ENCODE measurements at places on chromosomes 16 and 17.

- DNase-seq: no peak
Measured at GRCh38 chr17:39277110-39277509, 51.4 kb upstream of the STAC2 start.

DNA sequence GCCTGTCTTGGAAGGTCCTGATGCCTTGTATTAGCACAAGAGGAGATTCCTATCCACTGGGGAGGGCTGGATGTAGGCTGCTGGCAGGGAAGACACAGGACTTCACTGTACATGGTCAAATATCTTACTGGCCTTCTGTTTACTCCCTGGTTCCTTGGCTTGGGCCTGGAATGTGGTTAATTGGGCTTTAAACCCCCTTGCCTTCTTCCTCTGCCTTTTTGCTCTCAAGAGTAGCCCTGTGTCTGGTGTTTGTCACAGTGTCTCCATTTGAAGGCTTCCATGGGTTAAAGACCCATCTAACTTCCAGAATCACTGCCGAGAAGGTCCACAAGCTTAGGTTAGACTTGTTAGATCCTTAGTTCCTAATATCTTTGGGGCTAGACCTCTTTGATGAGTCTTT, 7.1 kb upstream of the CHCT1 start:
- DNase-seq: no peak

DNA sequence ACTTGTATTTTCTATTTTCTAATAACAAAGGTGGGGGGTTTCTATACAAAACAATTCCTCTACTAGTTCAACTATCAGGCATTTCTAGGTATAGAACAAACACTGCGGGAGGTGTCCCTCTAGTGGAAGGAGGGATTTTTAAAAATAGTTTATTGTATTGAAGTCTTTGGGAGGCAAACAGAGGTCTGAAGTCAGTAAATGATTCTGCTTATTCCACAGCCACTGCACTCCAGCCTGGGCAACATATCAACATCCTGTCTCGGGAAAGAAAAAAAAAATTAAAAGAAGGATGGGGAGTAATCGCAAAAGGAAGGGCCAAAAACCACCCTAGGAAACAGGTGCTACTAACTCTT, 648 bp upstream of the ERCC4 start:
- peak; percentile 82 for DNase-seq

- no peak for DNase-seq
Measured at GRCh38 chr17:8598913-8599312, 31.6 kb downstream of the MYH10 start.

- DNase-seq: no peak
Measured at GRCh38 chr16:51407199-51407598, 256.1 kb upstream of the SALL1 start.

DNA sequence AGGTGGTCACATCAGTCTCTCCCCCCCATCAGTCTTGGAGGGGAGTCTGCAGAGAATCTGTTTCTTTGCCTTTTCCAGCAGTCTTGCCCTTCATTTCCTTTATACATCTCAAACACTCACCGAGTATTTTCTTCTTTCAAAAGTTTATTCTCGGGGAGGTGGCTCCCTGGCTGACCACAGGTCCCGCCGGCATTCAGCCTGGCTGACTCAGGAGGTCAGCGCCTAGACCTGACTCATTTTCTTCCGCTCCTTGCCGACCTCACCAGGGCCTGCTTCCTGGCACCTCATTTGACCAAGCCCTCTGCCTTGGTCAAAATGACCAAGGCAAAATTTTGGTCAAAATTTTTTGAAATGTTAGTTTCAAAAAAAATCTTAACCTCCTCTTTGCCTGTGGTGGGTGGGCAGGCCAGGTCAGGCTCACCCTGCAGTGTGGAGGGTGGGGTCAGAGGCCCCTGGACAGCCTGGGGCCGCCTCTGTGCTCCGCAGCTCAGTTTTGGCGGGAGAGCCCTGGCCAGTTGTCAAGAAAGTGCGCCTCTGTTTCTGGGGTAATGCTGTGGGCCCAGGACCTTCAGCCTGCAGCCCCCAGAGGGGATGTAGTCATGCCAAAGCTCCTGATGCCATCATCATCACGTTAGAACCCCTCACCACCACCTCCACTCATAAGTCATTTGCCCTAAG, 165.6 kb downstream of the SPECC1 start:
- DNase-seq: no peak

DNA sequence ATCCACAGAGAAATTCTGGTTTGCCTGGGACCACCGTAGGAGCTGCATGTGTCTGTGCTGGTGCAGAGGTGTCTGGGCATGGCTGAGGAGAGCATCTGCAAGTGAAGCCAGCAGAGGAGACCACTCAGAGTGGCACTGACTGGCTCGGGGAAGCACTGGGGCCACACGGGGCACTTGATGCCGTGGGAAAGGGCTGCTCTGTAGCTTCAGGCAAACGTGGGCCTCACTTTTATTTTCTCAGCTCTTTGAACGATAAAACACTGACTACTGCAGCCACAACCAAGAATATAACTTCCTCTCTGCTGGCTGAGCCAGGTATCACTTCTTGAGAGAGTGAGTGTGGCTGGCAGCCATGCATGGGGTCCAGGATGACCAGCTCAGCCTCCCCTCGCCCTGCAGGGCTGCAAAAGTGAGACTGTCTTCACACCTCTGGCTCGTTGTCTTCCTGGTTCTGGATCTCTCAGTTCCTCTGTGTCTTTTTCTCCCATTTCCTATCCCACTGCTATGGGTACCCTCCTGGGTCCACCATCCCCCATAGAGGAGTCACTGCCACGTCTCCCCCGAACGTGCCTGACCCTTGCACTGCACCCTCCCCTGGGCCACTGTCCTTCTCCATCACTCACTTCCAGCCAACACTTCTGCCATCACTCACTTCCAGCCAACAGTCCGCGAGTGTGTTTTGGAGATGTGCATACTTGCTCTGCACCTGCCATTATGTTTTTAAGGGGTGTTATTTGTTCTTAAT, 201.4 kb upstream of the CHMP6 start:
- no peak for DNase-seq

DNA sequence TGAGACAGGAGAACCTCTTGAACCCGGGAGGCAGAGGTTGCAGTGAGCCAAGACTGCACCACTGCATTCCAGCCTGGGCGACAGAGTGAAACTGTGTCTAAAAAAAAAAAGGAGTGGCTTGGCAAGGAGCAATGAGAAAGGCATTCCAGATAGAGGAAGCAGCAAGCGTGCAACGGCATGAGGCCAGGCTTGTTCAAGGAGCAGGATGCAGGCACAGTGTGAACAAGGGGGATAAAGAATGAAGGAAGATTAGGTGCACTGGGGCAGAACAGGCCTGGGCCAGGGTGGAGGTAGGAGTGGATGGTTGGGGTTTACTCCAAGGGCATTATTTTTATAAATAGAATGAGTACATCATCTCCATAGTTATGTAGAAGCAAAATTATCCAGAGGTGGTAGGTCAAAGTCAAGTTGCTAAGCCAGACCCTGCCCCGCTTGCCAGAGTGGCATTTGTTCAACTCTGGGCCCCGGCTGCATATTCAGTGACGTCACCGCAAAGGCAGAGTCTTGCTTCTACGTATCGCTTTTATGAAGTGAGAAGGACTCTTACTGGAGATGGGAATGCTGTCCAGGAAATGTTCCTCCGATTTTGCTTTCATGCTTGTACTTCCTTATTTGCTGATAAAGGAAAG, 100.2 kb downstream of the KATNIP start:
- no peak for DNase-seq

DNA sequence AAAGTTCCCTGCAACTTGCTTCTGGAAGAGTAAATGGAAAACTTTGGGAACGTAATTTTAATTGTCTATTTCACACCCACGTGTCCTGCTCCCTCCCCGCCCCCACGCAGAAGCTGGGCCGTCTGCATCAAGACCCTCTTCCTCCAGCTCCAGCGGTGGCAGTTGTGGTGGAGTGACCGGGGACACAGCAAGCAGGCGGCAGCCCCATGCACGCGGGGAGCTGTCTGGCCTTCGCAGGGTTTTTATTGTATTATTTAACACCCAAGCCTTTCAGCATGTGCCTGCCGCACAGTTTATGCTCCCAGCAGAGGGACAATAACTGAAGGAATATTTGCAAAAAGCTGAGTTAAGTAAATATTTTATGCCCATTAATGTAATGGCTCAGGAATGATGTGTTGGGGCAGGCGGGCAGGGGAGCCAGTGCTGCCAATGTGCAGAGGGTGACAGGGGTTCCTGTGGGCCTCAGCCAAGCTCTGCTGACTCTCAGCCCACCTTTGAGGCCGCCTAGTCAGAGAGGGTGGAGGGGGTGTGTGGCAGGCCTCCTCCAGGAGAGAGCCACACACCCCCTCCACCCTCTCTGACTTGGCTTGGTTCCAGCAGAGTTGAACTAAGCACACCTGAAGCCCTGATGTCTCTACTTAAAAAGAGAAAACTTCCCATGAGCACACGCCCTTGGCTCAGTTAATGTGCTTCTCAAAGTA, 32.4 kb upstream of the ENPP7 start:
- no peak for DNase-seq

- DNase-seq: no peak
Measured at GRCh38 chr16:84973776-84974523, 37.4 kb downstream of the ZDHHC7 start.

DNA sequence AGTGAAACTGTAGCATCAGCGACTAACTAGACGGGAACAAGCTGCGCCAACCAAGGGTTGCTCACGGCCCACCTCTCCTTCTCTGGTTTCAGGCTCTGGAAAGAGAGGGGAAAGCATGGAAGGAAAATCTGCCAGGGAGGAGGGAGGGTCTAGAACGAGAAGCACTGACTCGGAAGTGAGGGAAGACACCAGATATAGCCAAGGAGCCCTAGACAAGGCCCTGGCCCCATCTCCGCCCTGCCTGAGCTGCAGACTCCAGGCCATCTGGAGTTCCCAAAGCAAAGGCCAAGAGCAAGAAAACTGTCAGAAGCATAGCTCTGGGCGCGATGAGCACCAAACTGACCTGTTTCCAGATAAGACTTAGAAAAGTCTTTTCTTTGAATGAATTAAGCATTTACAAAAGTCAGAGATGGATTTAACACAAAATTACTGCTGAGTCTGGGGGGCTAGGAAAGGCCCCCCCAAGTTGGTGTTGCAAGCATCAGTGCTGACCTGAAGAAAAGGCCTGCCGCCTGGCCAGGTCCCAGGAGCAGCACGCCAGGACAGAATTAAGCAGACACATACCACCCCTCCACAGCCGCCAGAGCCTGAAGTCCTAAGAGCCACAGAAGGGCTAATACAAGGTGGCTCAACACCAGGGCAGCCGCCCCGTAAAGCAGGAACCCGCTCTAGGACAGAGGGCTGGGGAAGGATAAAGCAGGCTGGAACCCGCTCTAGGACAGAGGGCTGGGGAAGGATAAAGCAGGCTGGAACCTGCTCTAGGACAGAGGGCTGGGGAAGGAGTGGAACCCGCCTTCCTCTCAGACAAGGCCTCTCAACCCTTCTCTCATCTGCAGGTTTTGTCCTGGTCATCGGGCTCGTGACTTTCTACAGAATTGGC, 20.7 kb downstream of the TMEM204 start:
- DNase-seq: no peak

GRCh38 chr16:70730031-70730430, 44.2 kb upstream of the MTSS2 start:
- no peak for DNase-seq

DNA sequence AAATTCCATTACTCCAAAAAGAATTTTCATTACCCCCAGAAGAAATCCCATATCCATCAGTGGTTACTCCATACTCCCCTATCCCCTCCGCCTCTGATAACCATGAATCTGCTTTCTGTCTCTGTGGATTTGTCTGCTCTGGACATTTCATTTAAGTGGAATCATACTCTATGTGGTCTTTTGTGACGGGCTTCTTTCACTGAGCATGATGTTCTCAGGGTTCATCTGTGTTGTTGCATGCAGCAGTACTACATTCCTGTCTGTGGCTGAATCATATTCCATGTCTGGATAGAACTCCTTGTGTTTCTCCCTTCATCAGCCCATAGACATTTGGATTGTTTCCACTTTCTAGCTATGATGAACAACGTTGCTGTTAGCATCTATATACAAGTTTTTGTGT, 59.5 kb upstream of the IRX3 start:
- no peak for DNase-seq

DNA sequence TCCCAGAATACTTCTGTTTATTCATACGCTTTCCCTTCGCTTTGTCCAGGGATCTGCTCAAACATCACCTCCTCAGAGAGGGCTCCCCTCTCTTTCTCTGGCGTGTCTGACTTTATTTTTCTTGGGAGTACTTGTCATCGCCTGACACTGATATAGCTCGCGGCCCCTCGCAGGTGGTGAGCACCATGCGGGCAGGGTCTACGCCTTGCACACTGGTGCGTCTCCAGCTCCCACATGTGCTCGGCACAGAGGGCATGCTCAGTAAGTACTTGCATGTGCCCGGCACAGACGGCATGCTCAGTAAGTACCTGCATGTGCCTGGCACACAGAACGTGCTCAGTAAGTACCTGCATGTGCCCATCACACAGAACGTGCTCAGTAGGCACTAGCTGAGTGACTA, 57.5 kb downstream of the IRF8 start:
- DNase-seq: no peak

- DNase-seq: no peak
Measured at GRCh38 chr17:31880311-31880710, 21.2 kb downstream of the UTP6 start.

DNA sequence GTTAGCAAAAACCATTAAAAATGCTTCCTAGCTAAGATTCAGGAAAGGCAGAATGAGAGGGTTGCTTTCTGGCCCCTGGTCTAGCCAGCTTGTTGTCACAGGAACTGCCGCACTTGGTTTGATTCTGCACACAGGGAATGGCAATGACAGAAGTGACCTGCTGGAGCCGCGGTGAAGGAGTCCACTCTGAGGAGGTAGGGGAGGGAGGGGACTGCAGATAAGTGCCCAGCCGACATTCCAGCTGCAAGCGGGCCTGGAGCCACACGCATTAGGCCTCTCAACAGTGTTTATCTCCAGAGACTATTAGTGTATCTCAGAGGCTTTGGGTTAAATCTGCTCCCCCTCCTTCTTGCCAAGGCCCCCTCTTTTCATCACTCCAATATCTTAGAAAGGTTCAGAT, 38.6 kb downstream of the CDRT15 start:
- DNase-seq: no peak

- no peak for DNase-seq
Measured at GRCh38 chr17:2423271-2423670, 22.4 kb upstream of the MNT start.

- DNase-seq: peak; percentile 61
Measured at GRCh38 chr17:81566461-81567126, 14.4 kb upstream of the FAAP100 start.

DNA sequence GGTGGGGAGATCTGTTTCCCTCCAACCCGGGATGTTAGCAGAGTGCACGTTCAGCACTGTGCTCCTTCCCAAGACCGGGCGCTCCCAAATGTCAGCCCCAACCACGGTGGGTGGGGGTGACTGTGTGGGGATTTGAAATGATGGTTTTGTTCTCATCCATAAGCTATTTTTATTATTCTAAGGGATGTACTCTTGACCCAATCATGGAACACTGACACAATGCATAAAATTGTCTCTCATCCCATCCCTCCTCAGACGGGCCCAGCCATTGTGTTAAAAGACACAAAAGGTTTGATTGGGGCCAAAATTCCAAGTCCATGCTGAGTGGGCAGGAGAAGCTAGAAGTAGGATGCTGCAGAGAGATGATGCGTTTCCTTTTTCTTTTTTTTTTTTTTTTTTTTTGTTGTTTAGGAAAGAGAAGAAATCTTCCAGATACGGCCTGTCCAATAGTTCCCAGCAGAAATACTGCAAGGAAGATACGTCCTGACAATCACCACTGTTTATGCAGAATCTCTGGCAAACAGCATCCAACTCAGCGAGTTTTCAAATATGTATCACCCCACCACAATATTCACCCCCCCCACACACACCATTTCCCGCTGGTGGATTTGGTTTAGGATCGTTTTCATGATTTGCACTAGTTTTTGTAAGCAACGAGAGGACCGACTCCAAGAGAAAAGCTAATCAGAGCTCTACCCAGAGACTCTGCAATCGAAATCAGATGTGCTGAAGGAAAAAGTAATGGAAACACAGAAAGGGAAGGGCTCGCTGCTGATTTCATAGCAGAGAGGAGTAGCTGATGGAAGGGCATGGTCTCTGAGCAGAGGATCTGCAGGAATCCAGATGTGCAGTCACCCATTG, 163.5 kb upstream of the DYNLRB2 start:
- DNase-seq: no peak
